ENCODE measurements at places on chromosomes 13 and 19. TPM values are rescaled to one million over a fixed set of nuclear protein-coding genes. Genes with fewer than 3 reads are reported as not detected.

The ANKLE1 gene
- 0.05 TPM for polyA plus RNA-seq

The VSIG10L gene
- polyA plus RNA-seq, result 0.10 TPM

The FAM32A gene
- polyA plus RNA-seq, result 150 TPM

GRCh38 chr13:24217601-24218281 lies 57.2 kb downstream of the SPATA13 start:
- no peak for DNase-seq

- no peak for DNase-seq
These were observed 34.6 kb upstream of the FARP1 start for GRCh38 chr13:98108341-98108740.

DNA sequence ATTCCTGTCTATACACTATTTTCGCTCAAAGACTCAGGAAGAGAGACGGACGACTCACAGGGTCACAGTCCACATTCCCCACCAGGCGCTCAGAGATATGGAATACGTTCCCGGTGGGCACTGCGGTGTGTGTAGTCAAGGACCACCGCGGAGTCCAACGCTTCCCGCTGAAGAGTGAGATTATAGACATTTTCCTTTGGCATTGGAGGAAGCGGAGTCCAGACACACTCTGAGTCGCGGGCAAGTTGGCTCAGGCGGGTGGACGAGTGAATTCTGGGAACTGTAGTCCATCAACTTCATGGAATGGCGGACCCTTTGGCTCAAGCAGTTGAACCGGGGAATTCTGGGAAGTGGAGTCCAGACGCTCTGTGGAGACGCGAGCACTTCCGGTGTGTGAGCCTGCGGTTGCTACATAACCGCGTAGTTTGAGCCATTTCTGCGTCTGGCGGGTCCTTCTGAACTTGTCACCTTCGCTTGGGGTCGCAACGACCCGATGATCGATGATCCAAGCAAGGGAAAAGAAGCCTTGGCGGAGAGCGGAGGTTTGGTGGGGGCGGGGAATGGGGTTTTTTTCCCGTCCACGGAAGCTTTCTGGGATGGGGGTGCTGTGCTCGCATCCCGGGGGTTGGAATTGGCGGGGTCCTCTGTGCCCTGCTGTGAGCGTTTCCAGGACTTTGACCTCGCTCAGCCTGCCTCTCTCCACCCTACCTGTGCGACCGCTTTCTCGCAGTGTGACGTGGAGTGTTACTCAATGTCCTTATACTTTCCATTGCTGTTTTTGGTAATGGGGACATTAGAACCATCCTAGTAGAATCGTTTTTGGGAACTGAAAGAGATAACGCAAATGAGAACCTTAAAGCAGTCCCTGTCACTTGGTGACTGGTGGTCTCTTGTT lies at the start of gene ZNF230:
Gene ZNF230, plus strand, starts transcription at position 392 of the 895 bp plus-strand sequence. CDS start 4,122 bp downstream, outside the sequence.
- peak; percentile 85 for DNase-seq

DNA sequence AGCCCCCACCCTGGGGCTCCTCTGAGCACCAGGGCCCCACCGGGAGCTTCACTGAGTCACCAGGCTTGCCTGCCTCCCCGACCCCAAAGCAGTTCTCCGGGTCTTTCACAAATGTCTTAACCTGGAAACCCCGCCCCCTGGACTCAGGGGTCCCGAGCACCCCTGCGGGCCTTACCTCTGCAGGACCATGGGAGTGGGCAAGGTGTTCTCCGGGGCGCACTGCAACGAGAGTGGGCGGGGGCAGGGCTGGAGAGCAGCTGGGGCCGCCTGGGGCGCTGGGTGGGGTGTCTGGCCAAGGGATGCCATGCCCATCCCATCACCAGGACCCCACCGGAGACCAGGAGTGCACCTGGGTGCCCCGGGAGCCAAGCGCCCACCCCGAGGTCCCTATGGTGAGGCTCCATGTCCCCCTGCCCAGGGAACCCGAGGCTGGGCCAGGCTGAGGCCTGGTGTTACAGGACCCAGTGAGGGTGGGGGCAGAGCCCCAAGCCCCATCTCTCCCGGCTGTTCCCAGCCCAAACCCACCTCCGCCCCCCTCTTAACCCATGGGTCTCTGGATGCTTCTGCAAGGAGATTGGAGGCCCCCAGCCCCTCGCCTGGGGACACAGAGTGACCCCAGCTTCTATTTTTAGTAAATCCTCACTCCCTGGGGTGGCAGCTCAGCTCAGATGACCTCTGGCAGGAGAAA lies 10.9 kb downstream of the MKNK2 start:
- no peak for DNase-seq

- DNase-seq, result no peak
These were observed 81.3 kb downstream of the SPACA7 start for GRCh38 chr13:112457485-112457884.

DNA sequence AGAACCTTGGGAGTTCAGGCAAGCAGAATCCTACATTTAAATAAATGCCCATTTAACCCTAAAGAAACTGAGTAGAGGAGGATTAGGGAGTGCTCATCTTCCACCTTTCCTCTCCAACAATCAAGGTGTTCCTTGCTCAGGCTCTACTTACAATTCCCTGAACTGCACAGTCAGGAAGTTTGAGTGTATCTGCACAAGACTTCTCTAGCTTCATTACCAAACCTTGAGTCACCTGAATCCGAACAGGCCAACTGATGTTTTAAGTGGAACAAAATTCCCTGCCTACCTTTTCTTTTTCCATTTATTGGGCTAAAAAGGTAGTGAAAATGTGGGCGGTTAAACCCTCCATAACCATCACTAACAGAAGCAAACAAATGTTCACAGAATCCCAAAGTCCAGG lies 78.3 kb downstream of the FOXO1 start:
- DNase-seq, result no peak

DNA sequence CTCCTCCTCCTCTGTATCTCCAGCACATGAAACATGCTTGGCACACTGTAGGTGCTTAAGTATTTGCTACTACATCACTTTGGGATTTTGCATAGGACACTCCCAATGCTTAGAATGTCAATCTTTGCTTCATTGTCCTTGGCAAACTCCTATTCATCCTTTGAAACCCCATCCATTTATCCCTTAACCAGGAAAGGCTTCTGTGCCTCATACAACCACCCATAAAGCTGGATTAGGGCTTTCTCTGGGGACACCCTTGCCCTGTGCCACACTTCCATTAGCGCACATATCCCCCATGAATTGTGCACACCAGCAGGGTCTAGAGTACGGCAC lies 5.8 kb upstream of the EPS8L1 start:
- DNase-seq, result no peak

- peak; percentile 82 for DNase-seq
These were observed 67.4 kb downstream of the KCNRG start for GRCh38 chr13:50082426-50083281.

DNA sequence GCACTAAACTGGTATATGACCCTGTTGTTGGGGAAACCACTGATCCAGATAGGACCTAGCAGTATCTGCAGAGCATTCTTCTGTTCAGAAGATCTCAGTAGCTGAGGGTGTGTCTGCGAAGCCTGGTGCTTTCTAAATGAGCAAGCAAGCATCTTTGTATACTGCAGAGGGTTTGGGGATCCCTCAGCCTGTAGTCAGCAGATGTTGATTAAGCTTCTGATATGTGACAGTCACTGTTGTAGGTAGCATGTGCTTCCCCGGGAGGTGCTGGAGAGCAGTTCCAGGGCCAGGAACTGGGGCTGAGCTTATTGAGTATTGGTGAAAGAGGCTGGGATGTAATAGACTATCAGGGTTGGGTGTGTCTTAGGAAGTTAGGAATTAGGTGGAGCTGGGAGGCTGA lies 1.5 kb downstream of the SCAF1 start:
- no peak for DNase-seq
